ENCODE measurements at places on chromosomes 3 and 15. TPM values are rescaled to one million over a fixed set of nuclear protein-coding genes. Genes with fewer than 3 reads are reported as not detected.

Gene MYD88
- 19.1 TPM for polyA plus RNA-seq

Gene TAGLN3
- polyA plus RNA-seq: 3.0 TPM

Gene KNG1
- polyA plus RNA-seq: not detected

Gene BCHE
- 61.8 TPM for polyA plus RNA-seq

Gene PP2D1
- polyA plus RNA-seq: 0.22 TPM

Gene SENP7
- polyA plus RNA-seq: 28.3 TPM
